H7 (cell line): ENCODE measurements at places on chromosomes 2 and 18.

DNA sequence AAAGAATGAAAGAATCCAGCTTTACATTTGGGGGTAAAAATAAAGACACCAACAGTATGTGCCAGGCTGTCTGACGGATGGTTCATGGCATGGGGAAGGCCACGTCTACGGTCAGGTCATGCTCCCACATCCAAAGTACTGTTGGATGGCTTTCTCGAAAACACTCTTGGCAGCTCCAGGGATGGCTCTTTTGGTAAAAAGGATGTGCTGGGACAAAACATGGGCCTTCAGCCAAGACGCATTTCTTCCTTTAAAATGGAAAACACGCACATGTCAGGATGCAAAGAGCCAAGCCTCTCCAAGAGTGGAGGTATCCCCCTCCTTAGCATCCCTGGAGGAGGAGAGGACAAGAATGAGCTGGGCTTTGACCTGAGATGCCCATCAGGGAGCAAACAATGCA is 376.5 kb upstream of the KLHL29 start:
- no peak for DNase-seq

DNA sequence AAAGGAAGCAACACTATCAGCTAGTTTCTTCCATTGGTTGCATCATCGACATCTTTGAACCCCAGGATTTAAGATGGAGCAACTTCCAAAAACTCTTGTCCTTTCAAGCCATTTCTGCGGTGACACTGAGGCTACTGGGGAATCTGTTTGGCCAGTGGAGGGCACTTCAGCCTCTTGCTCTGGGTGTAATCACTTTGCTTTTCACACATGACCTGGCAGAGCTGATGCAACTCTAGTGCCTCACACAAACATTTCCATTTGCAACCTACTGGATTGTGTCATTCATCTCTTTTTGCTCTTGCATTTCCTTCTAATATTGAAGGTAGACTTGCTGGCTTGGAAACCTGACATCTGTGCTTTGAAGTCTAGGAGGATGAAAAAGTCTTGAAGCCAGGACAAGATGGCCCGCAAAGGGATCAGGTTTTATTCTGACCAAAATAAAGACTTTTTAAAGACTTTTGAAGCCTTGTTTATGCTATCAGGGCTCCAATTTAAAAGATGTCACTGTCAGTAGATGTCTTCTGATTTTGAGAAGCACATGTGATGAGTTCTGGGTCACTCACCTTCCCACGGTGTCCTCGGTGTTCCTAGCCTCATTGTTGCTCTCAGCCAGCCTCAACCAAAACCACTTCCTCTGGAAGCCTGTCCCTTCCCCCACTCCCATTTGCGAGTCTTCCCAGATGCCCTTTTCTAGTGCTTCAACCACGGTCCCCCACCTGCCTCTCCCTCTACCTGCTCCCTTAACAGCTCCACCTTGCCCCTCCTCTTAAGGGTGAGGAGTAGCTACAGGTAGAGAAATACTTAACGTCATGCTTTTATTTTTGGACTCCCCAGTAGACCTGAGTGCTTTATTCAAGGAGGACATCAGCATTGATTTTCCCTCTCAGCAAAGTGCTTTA is 69.7 kb upstream of the KCNE4 start:
- peak; percentile 26 for DNase-seq

GRCh38 chr2:201258666-201259615 is 1.4 kb upstream of the CASP8 start:
- peak; percentile 33 for DNase-seq

GRCh38 chr2:3180082-3180908 is 197.3 kb downstream of the EIPR1 start:
- DNase-seq: no peak
